ENCODE measurements at places on chromosomes 11 and 22.

DNA sequence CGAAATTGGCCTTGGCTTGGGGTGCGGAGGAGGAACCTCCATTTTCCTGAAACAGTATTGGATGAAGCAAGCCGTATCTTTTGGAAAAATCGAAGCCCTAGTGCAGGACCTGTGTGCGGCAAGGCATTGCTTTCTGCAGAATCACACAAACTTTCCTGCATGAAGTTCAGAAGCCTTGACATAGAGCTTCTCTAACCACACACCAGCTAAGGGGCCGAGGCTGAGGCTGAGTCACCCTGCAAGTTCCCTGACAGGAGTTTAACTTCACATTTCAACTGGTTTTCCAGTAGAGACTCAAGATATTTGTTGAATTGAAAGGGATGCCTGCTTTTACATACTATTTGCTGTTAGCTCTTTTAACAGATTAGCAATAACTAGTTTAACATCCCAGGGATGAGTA, 67.8 kb downstream of the TCF20 start:
- peak; percentile 38 for DNase-seq

DNA sequence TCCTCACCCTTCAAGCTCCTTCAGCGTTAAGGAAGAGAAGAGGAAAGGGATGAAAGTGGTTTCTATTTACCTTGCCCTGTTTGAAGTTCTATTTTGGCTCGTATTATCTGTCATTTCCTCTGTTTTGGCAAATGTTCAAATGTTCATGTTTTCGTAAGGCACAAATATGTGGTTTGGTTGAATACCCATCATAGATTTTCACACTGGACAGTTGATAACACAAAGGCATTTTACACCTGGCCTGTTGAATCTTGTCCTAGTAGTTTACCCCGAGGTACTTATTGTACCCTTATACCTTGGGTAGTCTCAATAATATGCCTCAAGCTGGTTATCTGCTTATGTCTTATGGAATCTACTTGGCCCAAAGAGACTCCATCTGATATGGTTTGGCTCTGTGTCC, 706.9 kb downstream of the METTL15 start:
- no peak for DNase-seq

DNA sequence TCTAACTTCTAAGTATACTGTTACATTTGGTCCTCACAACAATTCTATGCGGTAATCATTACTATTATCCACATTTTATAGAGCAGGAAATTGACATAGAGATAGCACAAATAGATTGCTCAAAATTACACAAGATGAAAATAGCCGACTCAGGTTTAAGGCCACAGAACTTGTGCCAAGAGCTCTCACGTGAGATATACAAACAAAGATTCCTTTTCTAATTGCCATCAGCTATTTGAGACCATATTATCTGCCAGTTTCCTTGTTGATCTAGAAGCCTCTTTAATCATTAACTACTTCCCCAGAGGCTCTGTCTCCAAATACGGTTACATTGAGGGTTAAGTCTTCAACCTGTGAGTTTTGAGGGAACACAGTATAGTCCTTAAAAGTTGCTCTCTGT, 61.0 kb upstream of the GLYATL1B start:
- DNase-seq: no peak

DNA sequence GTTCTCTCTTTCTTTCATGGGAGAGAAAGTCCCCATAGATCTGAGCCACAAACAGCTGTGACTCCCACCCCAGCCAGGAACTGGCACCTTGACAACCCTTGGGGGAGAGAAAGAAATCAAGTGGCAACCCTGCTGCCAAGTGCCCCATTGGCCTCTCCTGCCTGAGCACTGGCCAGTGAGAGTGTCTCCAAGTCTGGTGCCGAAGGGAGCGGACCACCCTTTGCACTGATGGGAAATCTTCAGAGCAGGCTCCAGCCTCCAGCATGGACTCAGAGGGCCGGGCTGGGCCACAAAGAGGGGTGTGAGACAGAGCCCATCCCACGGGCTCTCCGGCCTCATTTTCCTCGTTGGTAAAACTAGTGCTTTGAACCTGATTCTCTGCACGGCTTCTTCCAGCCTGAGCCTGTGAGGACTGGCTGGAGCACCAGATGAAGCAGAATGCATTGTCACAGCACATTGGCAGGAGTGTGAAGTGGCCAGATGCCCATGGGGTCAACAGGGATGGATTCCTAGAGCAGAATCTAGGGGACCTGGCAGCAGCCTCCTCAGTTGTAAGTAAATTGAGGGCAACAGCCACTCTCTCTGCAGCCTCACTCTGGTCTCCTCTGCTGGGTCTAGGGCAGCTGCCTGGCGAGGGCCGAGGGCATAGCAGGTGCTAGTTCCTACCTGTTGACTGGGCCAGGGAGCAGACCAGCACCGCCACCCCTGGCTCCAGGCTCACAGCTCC, 81.4 kb downstream of the TRIM29 start:
- no peak for DNase-seq

DNA sequence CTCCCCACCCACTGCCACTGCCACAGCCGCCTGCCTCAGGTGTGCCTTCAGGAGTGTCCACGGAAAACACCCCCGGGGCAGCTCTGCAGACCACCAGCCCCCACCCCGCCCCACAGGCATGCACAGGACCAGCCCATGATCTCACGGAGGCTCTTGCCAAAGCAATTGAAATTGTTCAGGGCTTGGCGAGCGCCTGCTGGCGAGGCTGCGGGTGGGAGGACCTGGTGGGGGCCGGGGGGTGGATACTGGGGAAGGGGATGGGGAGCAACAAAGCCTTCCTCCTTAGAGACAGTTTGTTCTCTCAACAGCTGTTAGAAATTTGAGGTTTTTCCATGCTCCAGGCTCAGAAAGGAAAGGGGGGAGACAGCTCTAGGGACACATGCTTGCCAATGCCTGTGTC, 274.7 kb downstream of the MN1 start:
- DNase-seq: no peak

DNA sequence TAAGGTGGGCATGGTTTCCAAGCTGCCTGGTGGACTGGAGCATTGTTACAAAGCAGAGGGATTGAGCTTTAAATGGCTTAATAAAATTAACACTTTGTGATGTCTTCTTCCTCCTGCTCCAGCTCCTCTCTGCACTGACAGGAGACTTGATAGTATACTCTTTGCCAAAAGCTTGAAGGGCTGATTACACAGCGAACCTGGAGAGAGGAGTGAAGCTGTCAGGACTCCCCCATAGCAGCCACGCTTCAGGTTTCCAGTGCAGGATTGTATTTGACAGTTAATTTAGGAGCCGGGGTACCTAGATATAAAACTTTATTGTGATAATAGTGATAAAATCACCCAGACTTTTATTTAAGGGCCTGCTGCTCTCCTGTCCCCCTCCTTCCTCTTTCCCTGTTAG, 50.0 kb downstream of the TRIM44 start:
- DNase-seq: no peak

GRCh38 chr11:44530413-44531115, 34.9 kb upstream of the CD82 start:
- peak; percentile 87 for DNase-seq

DNA sequence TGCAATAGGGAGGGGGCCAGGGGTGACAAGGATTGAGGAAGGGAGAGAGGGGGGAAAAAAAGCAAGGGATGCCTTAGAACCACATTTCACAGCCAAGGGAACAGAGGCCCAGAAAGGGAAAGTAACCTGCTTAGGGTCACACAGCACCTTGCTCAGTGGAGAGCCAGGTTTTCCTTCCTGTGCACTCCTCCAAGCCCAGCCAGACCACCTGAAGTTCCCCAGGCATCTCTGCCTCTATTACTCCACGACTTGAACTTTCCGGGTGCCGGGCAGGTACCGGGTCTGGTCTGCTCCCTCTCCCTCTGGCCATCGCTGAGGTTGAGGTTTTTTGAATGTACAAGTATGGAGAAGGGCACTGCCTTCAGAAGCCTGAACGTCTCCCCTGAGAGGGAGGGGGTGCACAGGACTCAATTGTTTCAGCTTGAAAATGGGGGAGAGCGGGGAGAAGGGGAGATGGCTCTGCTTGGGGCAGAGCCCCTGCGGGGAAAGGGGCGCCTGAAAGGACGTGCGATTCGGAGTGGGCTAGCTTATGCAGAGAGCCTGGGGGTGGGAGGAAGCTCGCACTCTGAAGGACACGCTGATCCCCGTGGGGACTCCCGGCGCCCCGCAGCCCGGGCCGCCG, 516 bp upstream of the SERPINH1 start:
- no peak for DNase-seq

DNA sequence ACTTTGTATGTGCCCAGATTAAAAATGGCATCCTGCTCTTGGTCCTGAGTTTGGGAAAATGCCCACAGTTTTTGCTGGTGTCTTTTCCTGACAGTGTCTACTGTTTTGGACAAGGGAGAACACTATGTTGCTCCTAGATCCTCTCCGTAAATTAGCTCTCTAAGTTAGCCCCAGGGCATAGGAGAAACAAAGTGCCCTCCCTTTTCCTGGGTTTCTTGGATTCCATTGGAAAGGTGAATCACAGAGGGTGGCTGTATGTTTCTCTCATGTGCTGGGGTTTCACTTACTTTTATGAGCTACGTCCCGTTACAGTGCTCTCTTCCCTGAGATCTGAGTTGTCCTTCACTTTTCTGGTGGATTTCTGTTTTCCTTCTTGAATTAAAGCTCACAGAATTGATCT, 782.8 kb downstream of the CNTN5 start:
- no peak for DNase-seq

DNA sequence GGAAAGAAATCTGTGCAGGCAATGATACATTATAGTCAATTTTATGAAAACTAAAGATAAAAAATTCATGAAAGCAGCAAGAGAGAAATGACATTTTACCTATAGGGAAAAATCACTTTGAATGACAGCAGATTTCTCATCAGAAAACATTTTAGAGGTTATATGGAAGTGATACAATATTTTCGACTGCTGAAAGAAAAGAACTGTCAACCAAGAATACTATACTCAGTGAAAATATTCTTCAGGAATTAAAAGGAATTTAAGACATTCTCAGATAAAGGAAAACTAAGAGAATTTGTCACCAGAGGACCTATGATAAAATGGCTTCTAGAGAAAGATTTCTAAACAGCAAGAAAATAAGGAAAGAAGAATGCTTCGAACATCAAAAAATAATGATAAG, 820.8 kb downstream of the DLG2 start:
- DNase-seq: no peak

DNA sequence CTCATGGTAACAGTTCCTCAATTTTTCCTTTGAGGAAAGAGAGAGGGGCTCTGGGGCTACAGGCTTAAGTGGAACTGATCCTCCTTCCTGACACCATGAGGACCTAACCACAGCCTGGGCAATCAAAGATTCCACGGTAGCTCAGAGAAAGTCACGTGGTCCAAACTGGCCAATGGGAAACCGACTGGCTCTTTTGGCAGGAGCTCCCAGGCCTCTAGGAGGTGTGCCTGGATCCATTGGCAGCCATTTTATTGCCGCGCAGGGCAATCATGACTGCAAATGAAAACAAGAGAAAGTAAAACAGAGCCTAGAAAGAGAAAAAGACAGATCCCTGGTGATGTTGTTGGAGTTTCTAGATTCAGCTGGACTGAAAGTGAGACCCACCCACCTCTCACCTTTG, 27.3 kb upstream of the ASPHD2 start:
- DNase-seq: no peak

DNA sequence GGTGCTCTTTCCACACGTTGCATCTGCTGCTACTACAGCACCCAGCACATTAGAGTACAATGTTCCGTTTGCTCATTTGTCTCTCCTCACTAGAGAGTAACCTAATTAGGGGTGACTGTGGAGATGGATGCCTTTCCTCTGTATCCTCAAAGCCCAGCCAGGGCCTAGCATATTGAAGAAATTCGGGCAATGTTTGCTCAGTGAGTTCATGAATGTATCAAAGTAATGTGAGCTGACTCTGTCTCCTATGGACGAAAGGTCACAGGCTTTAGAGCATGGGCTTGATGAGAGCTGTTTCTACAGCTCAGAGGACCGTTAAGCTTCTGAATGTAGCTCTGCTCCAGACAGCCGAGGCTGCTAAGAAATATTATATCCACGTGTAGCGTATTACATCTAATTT, 67.5 kb downstream of the C11orf58 start:
- no peak for DNase-seq
